ENCODE measurements at places on chromosomes 2 and 18.
A peak's percentile ranks its signal among the peaks of the same experiment; 100 is the strongest.

DNA sequence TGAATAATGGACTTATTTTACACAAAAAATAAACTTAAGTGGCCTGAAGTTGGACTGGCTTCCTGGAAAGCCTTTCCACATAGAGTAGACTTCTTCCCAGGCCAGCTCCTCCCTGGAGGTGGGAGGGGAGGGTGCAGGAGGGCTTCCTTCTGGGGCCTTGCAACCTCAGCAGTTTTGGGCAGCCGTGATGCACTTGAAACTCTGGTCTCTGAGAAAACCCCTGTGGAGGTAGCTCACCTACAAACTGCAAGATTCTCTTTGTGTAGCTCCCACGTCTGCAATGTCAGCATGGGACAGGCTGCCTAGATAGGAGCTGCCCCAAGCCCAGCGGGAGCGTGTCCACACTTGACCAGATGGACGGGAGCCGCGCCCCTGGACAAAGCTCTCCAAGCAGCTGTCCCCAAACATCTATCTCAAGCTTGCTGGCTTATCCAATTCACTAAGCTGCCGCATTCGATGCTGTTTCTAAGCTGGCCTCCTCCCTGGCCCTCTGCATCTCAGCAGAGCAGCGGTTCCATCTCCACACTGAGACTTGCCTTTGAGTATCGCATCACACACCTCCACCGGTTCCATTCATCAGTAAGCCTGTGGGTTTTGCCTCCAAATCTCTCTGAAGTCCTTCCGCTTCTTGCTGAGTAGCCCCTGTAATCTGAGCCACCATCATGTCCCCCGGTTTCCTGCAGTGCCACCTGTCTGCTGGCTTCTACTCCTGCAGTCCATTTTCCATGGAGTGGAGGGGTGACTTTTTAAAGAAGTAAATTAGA is 1.6 kb upstream of the LPIN1 start:
- peak; percentile 76 for DNase-seq

- no peak for DNase-seq
Measured at GRCh38 chr18:3966246-3966641, 488.9 kb downstream of the DLGAP1 start.

GRCh38 chr2:8998418-8999101 is 4.9 kb downstream of the MBOAT2 start:
- no peak for DNase-seq

DNA sequence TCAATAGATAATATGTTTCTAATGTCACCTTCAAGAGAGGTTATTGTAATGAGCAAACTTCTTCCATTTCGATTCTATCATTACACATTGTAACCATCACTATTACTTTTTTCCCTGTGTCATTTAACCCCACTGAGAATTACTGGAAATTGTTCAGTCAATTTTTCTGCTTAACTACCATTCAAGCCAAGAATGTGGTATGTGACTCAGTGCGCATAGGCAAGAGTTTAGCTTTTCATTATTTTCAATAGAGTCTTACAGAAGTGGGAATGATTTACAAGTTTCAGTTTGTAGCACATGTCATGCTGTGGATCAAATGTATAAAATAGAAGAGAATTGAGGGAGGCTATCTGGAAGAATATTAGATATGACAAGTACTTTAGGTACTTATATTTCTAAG is 34.3 kb upstream of the PIEZO2 start:
- DNase-seq = no peak

DNA sequence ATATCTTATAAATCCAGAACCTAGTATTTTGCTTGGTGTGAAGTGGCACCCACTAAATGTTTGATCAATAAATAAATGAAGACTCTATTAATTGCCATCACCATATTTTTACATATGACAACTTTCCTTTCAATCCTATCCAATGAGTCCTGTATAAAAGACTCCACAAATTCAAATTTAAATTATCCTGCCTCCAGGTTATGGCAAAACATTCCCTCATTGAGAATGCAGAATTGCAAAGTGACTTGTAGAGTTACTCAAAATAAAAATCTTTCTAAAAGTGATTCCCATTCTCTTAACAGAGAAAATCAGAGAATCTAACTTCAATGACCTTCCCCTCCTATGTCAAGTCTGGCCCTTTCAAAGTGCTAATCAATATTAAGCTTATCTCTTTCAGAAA is 236.8 kb downstream of the GRB14 start:
- no peak for DNase-seq

DNA sequence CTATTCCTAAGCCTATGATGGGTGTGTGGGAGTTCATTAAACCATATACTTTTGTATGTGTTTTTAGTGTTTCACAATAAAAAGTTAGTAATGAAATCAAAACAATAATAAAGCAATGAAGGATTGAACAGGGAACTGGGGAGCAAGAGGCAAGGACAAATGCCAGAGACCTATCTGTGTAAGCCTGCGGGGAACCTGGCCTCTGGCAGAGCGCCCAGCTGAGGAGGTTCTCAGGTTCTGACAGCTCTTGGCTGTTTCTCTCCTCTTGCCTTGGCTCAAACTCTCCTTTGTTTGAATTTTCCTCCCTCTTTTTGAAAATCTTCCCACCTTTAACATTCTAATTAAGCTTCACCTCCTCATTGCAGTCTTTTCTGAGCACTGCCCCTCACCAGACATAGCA is 200.0 kb upstream of the NCKAP5 start:
- DNase-seq = no peak

DNA sequence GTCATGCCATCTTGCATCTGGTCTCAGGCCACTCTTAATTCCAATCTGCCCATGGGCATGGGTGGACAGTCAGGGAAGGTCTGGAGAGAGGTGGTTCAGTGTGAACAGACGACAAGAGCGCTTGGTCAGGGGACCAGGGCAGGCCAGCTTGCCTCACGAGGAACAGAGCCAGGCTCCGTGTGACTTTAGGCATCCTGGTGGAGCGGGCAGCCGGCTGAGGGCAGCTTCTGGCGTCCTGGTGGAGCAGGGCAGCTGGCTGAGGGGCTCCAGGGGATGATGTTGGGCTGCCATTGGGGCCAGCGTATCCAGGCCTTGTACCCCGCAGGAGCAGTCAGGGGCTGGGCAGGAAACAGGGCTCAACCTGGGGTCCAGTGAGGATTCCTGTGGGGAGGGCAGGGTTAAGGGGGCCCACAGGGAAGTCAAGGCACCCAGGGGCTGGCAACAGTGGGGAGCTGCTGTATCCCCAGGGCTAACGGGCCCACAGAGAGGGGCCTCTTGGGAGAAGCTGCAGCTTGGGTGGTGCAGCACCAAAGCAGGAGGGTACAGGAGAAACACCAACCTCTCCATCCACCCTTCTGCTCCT is 197.9 kb upstream of the TWIST2 start:
- DNase-seq = no peak

DNA sequence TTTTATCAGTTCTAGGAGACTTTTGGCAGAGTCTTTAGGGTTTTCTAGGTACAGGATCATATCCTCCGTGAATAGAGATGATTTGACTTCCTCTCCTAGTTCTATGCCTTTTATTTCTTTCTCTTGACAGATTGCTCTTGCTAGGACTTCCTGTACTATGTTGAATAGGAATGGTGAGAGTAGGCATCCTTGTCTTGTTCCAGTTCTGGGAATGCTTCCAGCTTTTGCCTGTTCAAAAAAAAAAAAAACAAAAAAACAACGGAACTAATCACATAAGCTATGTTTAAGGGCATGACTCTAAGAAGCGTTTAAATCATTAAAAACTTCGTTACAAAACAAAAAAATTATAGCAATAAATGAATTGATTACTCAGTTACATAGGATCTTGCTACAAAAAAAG is 145.7 kb downstream of the NUP35 start:
- DNase-seq = peak; percentile 87

DNA sequence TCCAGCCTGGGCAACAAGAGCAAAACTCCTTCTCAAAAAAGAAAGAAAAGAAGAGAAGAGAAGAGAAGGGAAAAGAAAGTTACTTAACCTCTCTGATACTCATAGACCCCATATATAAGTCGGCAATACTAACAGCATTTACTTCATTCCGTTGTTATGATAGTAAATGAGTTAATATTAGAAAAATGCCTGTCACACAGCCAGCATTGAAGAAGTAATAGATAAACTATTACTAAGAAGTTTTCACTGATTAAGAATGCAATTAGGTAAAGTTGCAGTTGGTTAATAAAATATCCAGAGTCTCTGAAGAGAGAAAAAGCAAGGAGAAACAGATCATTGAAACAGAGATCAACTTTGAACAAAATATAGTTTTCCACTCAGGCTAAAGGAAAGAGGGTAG is 161.3 kb upstream of the UBE2E3 start:
- no peak for DNase-seq

DNA sequence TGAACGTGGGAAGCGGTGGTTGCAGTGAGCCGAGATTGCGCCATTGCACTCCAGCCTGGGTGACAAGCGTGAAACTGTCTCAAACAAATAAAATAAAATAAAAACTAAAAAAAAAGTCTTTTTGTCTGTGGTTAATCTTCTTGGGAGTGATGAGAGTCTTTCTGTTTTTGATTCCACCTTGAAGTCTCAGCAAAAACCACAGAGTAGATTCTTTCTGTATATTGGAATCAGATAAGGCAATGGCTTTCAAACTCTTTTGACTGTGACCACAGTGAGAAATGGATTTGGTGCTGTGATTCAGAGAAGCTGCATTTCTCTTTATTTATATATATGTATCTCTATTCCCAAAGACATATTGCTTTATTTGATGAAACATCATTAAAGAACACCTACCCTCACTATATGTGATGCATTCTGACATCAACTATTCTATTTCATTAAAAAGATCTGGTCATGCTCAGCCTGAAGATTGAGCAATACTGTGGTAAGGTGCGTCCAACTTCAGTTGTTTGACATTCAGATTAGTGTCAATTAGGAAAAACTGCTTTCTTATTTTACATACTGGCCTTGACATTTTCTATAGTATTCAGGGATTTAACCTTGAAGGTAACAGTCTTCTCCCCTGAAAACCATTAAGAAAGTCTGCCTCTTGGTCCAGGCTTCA is 15.6 kb downstream of the HRH4 start:
- no peak for DNase-seq

DNA sequence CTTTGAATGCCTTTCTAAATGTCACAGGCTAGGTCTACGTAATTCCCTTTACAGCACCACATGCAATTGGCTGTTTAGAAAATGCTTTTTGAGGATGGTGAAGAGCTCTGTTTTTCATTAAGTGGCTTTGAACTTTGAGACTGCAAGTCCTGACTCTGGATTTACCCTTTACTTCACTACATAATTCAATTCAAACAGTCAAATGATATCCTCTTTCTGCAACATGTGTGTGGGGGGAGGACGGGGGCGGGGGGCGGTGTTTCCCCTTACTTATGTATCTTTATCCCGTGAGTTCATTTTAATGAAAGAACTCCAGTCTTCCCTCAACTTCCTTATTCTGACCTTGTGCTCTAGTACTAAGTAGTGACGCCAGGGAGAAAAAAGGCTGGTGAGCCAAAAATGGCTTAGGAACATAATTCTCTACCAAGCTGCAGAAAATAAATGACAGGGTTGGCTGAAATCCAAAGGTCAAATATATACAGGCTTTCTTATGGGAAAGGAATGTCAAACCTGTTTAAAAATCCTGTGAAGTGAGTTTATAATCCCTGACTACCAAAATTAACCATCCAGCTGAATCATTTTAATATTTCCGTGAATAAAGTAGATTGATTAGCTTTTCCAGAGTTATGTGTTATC is 119.6 kb downstream of the SLC8A1 start:
- DNase-seq = no peak

DNA sequence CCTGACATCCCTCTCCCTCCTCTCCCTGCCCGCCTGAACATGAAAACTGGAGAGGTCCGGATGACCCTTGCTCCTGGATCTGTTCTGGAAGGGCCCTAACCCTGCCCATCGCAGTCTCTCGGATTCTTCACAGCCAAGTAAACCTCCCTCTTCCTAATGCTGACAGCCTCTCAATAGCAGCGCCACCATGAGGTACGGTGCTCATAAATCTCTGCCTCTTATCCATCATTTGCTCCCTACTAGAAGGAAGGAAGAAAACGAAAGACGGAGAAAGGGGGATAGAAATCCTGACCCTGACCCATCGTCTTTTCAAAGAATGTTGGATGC is 257.9 kb downstream of the BCL11A start:
- peak; percentile 64 for DNase-seq

DNA sequence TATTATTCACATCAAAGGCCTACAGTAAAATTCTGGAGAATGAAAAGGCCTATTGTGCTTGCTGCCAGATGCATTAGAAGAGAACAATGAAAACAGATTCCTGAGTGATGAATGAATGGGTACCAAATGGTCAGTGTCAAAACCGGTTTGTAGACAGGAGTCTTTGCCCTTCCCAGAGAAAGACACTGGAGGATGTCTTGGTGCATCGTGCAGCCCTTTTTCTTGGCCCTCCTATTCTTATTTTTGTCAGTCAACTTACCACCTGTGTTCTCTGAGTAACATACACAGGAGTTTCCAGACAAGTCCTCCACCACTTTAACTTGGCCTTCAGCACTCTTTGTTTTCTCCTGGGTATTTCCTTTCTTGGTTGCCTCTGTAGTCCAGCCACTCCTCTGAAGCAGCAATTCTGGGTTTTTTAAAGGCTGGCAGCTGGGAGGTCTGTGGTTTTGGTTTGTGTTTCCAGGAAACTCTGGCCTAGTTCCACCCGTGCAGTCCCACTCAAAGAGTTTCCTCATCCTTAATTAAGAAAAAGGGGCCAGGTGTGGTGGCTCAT is 29.4 kb downstream of the PSTPIP2 start:
- no peak for DNase-seq

GRCh38 chr18:55863876-55864275 is 275.9 kb upstream of the TCF4 start:
- no peak for DNase-seq

DNA sequence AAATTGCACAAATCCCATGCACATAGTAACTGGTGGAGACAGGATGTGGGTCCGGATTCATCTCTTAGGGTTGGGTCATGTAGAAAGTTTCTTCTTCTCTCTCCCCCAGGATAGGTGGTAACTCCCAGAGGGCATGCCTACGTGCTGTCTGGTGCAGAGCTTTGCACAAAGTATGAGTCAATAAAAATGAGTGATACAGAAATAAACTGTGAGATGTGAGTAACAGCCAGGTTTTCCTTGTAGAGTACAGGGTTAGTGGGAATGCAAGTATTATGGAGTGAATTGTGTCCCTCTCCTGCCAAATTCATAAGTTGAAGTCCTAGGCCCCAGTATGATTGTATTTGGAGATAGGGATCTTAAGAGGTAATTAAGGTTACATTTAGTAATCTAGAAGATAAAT is 289.4 kb downstream of the ALK start:
- no peak for DNase-seq

DNA sequence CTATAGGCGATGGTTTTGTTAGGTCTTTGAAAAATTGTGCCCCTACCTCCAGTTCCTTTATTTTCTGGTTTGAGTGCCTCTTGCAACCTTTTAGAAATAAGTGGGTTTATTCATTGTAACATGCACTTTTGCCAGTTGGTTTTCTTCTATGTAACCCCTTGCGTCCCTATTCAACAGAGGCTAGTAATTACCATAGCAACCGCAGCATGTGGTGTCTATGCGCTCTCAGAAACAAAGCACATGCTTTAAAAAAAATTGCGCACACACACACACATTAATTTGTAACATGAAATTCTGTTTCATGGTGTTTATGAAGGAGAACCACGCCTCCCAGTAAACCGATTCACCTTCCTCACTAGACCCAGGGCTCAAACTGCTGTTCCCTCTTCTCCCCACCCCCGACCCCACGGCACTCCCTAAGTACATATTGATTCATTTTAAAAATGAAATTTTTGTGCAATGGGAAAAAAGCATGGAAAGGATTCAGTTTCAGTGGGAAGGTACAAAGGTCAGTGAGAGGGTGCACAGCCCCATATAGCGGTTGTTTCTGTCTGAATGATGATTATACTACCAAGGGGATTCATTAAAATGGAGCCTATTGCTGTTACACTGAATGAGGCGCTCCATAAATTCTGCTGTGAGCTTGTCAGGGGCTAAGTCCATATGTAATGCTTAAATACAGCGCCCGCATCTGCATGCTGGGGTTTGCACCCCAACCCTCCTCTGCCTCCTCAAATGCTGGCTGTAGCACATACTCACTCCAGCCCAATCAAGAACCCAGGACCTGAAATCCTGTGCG is 206.9 kb downstream of the ICOS start:
- DNase-seq = no peak

All from DMS153 (cell line).